HEK293T (cell line): ENCODE measurements at places on chromosomes 1 and 21.

GRCh38 chr1:30597711-30598110 is 125.7 kb downstream of the MATN1 start:
- DNase-seq = no peak

DNA sequence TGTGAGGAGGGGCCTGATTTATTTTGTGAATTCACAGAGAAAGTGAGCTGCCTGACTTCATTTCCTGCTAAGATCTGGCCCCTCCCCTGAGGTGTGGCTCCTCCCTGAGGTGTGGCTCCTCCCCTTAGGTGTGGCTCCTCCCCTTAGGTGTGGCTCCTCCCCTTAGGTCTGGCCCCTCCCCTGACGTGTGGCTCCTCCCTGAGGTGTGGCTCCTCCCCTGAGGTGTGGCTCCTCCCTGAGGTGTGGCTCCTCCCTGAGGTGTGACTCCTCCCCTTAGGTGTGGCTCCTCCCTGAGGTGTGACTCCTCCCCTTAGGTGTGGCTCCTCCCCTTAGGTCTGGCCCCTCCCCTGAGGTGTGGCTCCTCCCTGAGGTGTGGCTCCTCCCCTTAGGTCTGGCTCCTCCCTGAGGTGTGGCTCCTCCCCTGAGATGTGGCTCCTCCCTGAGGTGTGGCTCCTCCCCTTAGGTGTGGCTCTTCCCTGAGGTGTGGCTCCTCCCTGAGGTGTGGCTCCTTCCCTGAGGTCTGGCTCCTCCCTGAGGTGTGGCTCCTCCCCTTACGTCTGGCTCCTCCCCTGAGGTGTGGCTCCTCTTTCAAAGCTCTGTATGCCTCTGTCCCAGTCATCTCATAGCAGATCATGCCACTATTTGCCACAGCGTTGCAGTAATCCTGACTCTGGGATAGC is 26.9 kb upstream of the LRRC3 start:
- peak; percentile 64 for DNase-seq

- DNase-seq = no peak
Measured at GRCh38 chr1:28374297-28374696, 4.8 kb downstream of the PHACTR4 start.

DNA sequence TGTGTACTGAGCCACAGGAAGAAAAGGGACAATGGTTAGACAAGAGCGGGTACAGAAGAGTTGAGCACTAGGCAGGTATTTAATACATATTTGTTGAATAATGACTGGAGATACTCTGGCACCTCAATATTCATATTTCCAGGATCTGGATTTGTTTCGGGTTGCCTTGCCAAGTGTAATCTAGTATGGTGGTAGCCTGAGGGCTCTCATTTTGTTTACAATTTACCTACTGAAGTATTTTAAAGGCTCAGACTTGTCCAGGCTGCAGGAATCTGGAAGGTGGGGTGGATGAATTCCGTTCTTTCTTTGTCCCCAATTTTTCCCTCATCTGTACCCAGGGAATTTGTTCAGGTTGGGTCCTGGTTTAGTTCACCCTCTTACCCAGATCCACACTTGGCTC is 95.0 kb downstream of the CACHD1 start:
- no peak for DNase-seq

DNA sequence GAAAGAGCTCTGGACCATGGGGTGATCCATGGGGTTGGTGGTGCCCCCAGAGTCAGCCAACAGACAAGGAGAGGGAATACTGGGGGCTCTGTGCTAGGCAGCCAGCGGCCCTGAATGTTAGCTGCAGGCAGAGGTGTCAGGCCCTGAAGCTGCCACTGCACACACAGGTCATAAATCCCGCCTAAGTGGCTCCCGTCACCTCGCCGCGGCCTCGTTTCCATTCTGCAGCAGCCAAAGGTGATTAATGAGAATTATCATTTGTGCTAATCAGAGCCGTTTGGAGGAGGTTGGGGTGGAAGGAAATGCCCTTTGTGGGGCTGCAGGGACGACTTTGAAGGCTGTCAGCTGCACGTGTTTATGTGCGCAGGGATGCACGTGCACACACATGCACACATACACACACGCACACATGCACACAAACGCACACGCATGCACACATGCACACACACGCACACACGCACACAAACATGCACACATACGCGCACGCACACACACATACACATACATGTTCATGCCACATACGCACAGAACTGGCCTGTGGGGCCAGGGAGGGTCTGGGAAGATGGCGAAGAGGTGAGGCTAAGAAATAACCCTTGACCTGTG is 88.8 kb upstream of the ARHGEF16 start:
- no peak for DNase-seq

DNA sequence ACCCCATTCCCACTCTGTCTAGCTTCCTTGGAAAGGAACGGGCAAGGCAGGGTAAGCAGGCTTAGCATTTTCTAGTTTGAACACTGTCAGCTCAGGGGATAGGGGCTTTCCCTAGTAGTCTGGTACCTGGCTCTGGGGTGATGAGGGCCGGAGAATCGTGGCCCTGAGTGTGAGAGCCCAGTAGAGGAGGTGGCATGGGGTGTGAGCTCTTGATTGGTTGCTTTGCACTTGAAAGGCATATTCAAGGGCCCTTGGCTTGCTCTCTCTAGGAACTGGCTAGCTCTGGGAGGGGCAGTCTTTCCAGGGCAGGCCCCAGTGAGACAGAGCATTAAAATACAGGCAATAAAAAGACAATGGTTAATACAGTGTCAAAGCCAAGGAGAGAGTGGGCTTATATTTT is 10.8 kb upstream of the EXTL1 start:
- DNase-seq = no peak

DNA sequence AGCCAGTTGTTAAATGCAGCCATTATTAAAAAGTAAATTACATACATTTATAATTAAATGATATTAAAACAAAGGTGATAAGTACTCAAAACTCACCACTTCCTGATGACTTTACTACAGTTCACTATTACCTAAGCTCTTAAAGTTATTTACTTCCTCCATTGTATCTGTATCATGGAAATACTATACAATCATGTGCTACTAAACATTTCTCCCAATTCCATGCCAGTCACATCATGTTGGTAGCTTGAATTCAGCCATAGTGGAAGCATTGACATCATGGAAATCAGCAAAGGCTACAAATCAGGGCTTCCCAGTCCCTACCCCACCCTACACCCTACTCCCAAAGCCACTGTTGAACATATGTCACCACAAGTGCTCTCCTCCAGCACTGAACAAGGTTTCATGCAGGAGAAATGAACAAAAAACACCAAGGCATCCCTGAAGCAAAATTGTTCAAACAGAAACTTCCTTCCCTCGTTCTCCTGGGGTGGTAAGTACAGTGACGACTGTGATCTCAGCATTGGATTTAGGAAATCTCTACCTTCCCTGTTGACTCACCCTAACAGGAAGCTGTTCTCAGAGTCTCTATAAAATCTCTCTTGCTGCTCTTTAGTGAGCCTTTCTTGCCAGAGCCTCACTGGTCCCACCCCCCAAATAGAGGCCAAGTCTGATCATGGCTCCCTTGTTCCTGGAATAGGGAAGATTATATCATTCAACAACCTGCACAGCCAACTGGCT is 12.7 kb downstream of the VSIG8 start:
- no peak for DNase-seq
